Mesendoderm (in vitro differentiated cells): ENCODE measurements at places on chromosomes 2 and 18.

DNA sequence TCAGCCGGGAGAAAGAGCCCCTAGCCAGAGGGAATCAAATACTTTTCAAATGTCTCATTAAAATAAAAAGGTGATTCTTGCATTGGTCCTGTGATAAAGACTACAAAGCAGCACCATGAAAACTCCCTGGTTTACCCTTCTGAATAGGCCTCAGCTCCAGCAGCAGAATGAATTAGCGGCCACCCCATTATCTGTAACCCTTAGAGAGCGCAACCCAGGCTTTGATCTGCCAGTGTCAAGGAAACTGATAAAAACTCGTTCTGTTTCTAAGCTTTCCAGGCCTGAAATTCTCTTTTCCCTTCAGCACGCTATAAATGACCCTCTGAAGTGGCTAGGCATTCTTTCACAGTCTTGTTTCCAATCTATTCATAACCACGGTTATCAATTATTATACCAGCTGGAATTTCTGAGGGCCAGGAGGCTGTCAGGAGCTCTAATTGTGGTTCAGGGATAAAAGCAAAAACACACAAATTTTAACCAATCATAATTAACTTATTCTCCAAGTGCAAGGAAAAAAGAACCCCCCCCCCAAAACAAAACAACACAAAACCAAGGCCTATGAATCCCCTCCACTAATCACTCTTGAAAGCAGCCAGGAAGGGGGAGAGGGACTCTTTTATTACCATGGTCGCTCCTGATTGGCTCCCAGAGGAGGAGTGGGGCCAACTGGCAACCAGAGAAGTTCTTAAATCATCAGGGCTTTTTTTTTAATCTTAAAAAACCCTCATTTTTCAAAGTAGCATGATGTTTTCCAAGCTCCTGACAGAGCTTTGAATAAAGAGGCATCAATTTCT is 258.9 kb downstream of the CYRIA start:
- H3K4me1 ChIP-seq = peaks cover 4% of the 10 kb centered on the region
- no peak overlapping the region for H3K27ac ChIP-seq
- no peaks in the 10 kb centered on the region for H3K36me3 ChIP-seq
- no peak overlapping the region for H3K4me3 ChIP-seq
- no peaks in the 10 kb centered on the region for H3K27me3 ChIP-seq

GRCh38 chr2:209145941-209146681 is 277.7 kb upstream of the MAP2 start:
- no peak overlapping the region for H3K27ac ChIP-seq
- no peaks in the 10 kb centered on the region for H3K36me3 ChIP-seq
- no peak overlapping the region for H3K4me3 ChIP-seq
- peak; percentile 85 for DNase-seq
- H3K4me1 ChIP-seq = peaks cover 6% of the 10 kb centered on the region

DNA sequence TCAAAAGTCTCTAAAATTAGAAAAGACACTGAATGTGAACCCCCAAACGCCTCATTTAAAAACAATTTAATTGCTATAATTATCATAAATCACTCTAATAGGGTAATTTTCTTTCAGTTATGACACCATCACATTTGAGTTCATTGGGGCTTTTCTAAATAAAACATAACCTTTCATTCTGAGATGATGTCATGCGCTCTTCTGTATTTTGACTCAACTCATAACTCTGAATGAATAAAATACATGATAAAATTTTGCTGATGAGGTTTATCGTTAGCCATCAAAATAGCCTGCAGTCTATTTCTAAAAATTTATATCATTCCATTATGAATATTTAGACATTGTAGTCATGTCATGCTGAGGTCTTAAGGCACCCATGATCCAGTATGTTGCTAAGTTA is 1099.7 kb downstream of the SUCLG1 start:
- no peak for DNase-seq
- no peaks in the 10 kb centered on the region for H3K27me3 ChIP-seq
- no peaks in the 10 kb centered on the region for H3K36me3 ChIP-seq
- H3K4me3 ChIP-seq = no peak overlapping the region

- DNase-seq = no peak
- no peaks in the 10 kb centered on the region for H3K36me3 ChIP-seq
- no peak overlapping the region for H3K27ac ChIP-seq
- H3K4me1 ChIP-seq = no peaks in the 10 kb centered on the region
These were observed 276.0 kb upstream of the TRIB2 start for GRCh38 chr2:12440731-12441130.

DNA sequence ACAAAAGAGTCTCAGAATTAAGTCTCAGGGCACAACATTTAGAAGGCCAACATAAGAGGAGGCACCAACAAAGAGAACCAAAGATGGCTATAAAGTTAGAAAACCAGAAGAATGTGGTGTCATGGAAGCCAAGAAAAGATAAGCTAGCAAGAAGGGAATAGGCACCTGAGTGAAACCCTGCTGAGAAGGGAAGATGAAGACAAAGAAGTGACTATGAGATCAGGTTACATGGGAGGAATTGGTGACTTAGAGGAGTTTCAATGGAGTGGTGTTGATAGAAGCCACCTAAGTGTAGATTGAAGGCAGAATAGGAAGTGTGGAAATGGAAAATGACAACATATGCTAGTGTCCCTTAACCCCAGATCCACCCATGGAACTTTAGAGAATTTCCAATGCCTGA is 327.6 kb upstream of the KCNJ3 start:
- H3K4me3 ChIP-seq = no peak overlapping the region
- peak; percentile 80 for DNase-seq
- peaks cover 2% of the 10 kb centered on the region for H3K4me1 ChIP-seq
- H3K27ac ChIP-seq = no peak overlapping the region
- no peaks in the 10 kb centered on the region for H3K27me3 ChIP-seq

GRCh38 chr18:42190643-42191042 is 235.6 kb downstream of the PIK3C3 start:
- no peaks in the 10 kb centered on the region for H3K27me3 ChIP-seq
- H3K36me3 ChIP-seq = no peaks in the 10 kb centered on the region
- no peak overlapping the region for H3K27ac ChIP-seq
- no peak overlapping the region for H3K4me3 ChIP-seq
- no peaks in the 10 kb centered on the region for H3K4me1 ChIP-seq

- no peaks in the 10 kb centered on the region for H3K27me3 ChIP-seq
- H3K27ac ChIP-seq = no peak overlapping the region
- DNase-seq = no peak
- no peak overlapping the region for H3K4me3 ChIP-seq
- H3K4me1 ChIP-seq = no peaks in the 10 kb centered on the region
- H3K36me3 ChIP-seq = no peaks in the 10 kb centered on the region
These were observed 80.2 kb downstream of the USP40 start for GRCh38 chr2:233486357-233486756.

GRCh38 chr2:234027641-234028040 is 22.9 kb upstream of the SPP2 start:
- no peak overlapping the region for H3K4me3 ChIP-seq
- H3K4me1 ChIP-seq = no peaks in the 10 kb centered on the region
- H3K36me3 ChIP-seq = no peaks in the 10 kb centered on the region
- H3K27ac ChIP-seq = no peak overlapping the region

- peak; percentile 43 for DNase-seq
- no peak overlapping the region for H3K27ac ChIP-seq
- no peak overlapping the region for H3K4me3 ChIP-seq
- no peaks in the 10 kb centered on the region for H3K36me3 ChIP-seq
- no peaks in the 10 kb centered on the region for H3K4me1 ChIP-seq
These were observed 24.0 kb upstream of the SULT1C3 start for GRCh38 chr2:108215794-108216211.

DNA sequence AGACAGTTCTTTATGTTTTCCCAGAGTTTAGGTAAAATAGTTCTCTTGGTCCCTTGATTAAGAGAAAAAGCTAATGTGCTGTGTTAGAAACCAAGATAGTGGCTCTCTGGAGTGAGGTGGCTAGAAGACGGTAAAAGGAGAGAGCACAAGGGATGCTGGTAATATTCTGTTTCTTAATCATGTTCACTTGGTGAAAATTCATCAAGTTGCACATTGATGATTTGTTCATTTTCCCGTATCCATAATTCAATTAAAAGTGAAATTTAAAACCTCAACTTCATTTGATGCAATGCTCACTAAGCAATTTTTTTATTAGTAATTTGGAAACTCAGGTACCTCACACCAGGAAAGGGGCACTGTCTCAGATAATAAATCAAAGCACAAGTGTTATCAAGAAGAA is 113.8 kb downstream of the NBAS start:
- no peaks in the 10 kb centered on the region for H3K36me3 ChIP-seq
- no peak overlapping the region for H3K27ac ChIP-seq
- H3K4me3 ChIP-seq = no peak overlapping the region
- no peaks in the 10 kb centered on the region for H3K27me3 ChIP-seq
- DNase-seq = no peak
- no peaks in the 10 kb centered on the region for H3K4me1 ChIP-seq

DNA sequence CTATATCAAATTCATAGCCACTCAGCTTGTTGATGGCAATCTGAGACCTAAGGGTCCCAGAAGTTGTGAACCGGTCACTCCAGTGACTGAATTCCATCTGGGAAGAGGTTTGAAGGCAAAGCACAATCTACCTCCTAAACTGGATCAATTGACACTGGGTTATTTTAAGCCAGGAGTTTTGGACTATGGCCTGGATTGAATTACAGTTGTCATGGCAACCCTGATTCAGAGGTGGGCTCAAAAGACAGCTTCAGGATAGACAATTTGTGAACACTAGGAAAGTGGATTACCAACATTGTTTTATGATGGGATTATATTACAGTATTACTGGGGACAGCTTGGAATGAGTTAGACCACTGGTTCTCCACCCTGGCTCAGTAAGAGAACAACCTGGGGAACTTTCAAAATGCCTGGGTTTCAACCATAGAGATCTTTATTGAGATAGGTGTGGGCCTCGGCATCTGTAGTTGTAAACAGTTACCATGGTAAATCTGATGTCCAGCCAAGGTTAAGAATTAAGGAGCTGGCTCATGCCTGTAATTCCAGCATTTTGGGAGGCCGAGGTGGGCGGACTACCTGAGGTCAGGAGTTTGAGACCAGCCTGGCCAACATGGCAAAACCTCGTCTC is 58.8 kb downstream of the MFSD6 start:
- H3K27ac ChIP-seq = no peak overlapping the region
- no peaks in the 10 kb centered on the region for H3K4me1 ChIP-seq
- DNase-seq = peak; percentile 35
- no peaks in the 10 kb centered on the region for H3K27me3 ChIP-seq

DNA sequence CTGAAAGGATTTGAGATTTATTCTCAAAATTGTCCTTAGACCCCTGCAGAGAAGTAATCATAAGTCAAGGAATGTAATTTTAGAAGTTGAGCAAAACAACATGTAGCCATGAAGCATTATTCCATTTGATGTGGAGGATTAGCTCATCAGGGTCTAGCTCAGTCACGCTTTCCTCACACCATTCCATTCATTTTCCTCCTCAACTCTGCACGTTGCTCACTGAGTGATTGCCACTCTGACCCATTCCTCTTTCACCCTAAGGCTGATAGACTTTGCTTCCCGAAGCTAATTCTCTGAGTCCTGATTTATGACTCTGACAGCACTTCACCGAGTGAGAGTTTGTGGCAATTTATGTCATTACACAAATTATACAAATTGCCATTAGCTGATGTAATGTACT is 820.6 kb upstream of the PIK3C3 start:
- no peak overlapping the region for H3K4me3 ChIP-seq
- DNase-seq = peak; percentile 32
- no peaks in the 10 kb centered on the region for H3K27me3 ChIP-seq
- H3K27ac ChIP-seq = no peak overlapping the region
- no peaks in the 10 kb centered on the region for H3K4me1 ChIP-seq

GRCh38 chr2:174929786-174930185 is 75.4 kb downstream of the CHN1 start:
- no peaks in the 10 kb centered on the region for H3K36me3 ChIP-seq
- no peak for DNase-seq
- no peaks in the 10 kb centered on the region for H3K27me3 ChIP-seq
- no peak overlapping the region for H3K27ac ChIP-seq

- no peaks in the 10 kb centered on the region for H3K27me3 ChIP-seq
- peak overlapping the region; percentile 46 for H3K4me3 ChIP-seq
- H3K27ac ChIP-seq = no peak overlapping the region
- DNase-seq = peak; percentile 83
- H3K4me1 ChIP-seq = no peaks in the 10 kb centered on the region
These were observed 5.5 kb downstream of the SLC11A1 start for GRCh38 chr2:218387369-218388194.

GRCh38 chr18:50558948-50559751 is 737 bp upstream of the MAPK4 start:
- H3K27me3 ChIP-seq = peaks cover 16% of the 10 kb centered on the region
- DNase-seq = no peak
- peak overlapping the region; percentile 36 for H3K4me3 ChIP-seq
- no peaks in the 10 kb centered on the region for H3K36me3 ChIP-seq
- H3K4me1 ChIP-seq = no peaks in the 10 kb centered on the region

GRCh38 chr2:189608170-189608569 is 27.6 kb upstream of the SLC40A1 start:
- no peak overlapping the region for H3K27ac ChIP-seq
- no peaks in the 10 kb centered on the region for H3K36me3 ChIP-seq
- DNase-seq = no peak
- H3K4me3 ChIP-seq = no peak overlapping the region
- no peaks in the 10 kb centered on the region for H3K4me1 ChIP-seq

- no peaks in the 10 kb centered on the region for H3K4me1 ChIP-seq
- no peaks in the 10 kb centered on the region for H3K27me3 ChIP-seq
- H3K27ac ChIP-seq = no peak overlapping the region
- no peak overlapping the region for H3K4me3 ChIP-seq
- DNase-seq = no peak
- H3K36me3 ChIP-seq = no peaks in the 10 kb centered on the region
These were observed 139.1 kb downstream of the NXPH2 start for GRCh38 chr2:138640921-138641676.

DNA sequence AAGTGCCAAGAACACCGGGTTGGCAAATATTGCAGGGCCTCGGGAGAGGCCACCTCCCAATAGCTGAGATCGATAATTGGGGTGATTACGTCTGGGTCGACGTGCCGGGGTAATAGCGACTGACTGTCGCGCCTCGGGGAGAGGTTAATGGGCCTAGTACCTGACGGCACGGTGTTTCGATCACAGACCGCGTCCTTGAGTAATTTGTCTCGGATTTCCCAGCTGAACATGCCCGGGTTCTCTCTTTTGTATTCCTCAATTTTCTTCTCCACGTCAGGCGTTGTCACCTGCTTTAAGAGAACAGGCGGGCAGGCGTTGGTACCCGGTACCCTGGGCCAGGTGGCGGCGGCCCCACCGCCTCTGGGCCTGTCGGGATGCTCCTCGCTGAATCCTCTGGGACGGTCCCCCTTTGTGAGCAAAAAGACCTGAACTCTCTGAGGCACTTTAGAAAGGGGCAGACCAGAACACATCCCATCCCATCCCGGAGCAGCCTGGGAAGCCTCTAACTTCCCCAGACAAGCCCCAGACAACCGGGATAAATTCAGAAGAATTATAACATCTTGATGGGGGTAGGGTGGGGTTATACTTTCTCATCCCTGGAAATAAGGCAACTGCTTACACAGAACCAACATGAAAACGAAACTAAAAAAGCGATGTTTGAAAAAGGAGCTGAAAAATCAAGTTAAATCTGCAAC is 3.3 kb downstream of the PAX3 start:
- no peak overlapping the region for H3K4me3 ChIP-seq
- H3K4me1 ChIP-seq = no peaks in the 10 kb centered on the region
- DNase-seq = peak; percentile 36
- H3K27me3 ChIP-seq = peaks cover 83% of the 10 kb centered on the region
- H3K27ac ChIP-seq = no peak overlapping the region

GRCh38 chr2:148451046-148451445 is 193.5 kb upstream of the EPC2 start:
- H3K27ac ChIP-seq = no peak overlapping the region
- no peaks in the 10 kb centered on the region for H3K36me3 ChIP-seq
- DNase-seq = no peak
- H3K27me3 ChIP-seq = no peaks in the 10 kb centered on the region
